ENCODE measurements at places on chromosomes 6 and 20. TPM values are rescaled to one million over a fixed set of nuclear protein-coding genes. Genes with fewer than 3 reads are reported as not detected.

The MUC21 gene
- total RNA-seq, result not detected

The SLC22A7 gene
- not detected for total RNA-seq

The ZNF165 gene
- 0.42 TPM for total RNA-seq

The SLC24A3 gene
- total RNA-seq, result 24.9 TPM

The CENPW gene
- 5.6 TPM for total RNA-seq

The STMND1 gene
- not detected for total RNA-seq

The AAR2 gene
- total RNA-seq, result 19.9 TPM

The TRAPPC3L gene
- total RNA-seq, result 0.36 TPM

The OR2H2 gene
- not detected for total RNA-seq

The HLA-DQA1 gene
- 27.0 TPM for total RNA-seq

The ASIP gene
- not detected for total RNA-seq

The LIN28B gene
- total RNA-seq, result not detected

- DNase-seq, result no peak
- H3K36me3 ChIP-seq, result no peaks in the 10 kb centered on the region
- peak overlapping the region; percentile 43 for H3K4me3 ChIP-seq
- H3K27ac ChIP-seq, result peak overlapping the region; percentile 67
These were observed 6.0 kb downstream of the GJA1 start for GRCh38 chr6:121441477-121441876.

DNA sequence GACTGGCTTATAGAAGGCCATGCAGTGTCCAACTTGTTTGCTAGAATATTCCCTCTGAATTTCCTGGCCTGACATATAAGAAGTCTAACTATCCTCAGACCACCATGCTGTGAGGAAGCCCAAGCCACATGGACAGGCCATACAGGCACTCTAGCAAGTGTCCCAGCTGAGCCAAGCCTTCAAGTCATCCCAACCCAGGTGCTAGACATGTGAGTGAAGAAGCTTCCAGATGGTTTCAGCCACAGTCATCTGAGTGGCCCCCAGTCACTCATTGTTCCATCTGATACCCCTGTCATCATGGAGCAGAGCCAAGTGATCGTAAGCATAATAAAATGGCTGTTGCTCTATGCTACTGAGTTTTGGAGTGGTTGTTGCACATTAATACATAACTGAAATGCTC, 46.0 kb upstream of the INSM1 start:
- DNase-seq, result no peak
- no peak overlapping the region for H3K27ac ChIP-seq
- H3K4me1 ChIP-seq, result no peaks in the 10 kb centered on the region
- no peaks in the 10 kb centered on the region for H3K27me3 ChIP-seq
- no peak overlapping the region for H3K4me3 ChIP-seq
- no peaks in the 10 kb centered on the region for H3K36me3 ChIP-seq

- DNase-seq, result no peak
- H3K27me3 ChIP-seq, result no peaks in the 10 kb centered on the region
- H3K27ac ChIP-seq, result no peak overlapping the region
- H3K4me3 ChIP-seq, result no peak overlapping the region
- H3K4me1 ChIP-seq, result no peaks in the 10 kb centered on the region
These were observed 114.8 kb downstream of the LRFN2 start for GRCh38 chr6:40472353-40472752.

- H3K27ac ChIP-seq, result no peak overlapping the region
- H3K4me1 ChIP-seq, result no peaks in the 10 kb centered on the region
- DNase-seq, result no peak
- no peak overlapping the region for H3K4me3 ChIP-seq
These were observed 82.6 kb downstream of the PROKR2 start for GRCh38 chr20:5234158-5234557.

DNA sequence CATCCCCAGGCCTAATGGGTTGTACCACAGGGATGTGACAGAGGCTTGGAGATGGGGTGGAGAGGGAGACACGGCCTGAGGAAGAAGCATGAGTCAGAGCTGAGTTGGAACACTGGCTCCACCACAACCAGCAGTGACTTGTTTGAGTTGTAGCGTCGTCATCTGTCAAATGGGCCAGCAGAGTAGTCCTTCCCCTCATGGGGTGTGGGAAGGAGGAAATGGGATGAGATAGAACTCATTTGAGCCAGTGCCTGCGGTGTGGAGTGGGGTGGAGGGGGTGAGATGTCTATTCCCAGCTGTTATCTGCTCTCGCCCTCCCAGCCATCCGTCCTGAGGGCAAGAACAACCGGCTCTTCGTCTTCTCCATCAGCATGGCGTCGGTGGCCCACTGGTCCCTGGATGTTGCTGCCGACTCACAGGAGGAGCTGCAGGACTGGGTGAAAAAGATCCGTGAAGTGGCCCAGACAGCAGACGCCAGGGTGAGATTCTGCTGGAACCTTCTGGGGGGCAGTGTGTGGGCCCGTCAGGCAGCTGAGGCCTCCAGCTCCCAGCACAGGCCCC, 32.5 kb downstream of the PLCG1 start:
- peaks cover 3% of the 10 kb centered on the region for H3K4me1 ChIP-seq
- H3K4me3 ChIP-seq, result no peak overlapping the region
- H3K27me3 ChIP-seq, result no peaks in the 10 kb centered on the region
- DNase-seq, result no peak

DNA sequence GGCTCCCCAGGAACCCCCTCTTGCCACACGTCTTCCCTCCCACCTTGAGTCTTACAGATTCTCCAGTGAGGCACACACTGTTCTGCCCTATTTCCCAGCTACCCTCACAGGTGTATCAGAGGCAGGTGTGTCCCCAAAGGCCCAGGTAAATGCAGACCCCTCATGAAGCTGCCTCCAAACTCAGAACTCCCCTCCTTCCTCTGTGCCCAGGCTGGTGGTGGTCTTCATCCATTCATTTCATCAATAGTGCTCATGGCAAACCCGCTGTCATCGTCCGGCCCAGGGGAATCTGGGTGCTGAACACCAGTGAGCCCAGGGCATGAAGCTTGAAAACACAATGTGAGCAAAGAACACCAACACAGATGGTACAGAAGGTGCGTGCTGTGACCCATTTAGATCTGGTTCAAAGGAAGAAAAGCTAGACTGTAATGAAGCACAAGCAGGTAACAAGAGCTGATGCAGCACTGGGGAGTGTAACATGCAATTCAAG, 213.1 kb downstream of the SYNDIG1 start:
- H3K4me3 ChIP-seq, result no peak overlapping the region
- H3K27ac ChIP-seq, result no peak overlapping the region
- H3K36me3 ChIP-seq, result no peaks in the 10 kb centered on the region
- DNase-seq, result peak; percentile 33

DNA sequence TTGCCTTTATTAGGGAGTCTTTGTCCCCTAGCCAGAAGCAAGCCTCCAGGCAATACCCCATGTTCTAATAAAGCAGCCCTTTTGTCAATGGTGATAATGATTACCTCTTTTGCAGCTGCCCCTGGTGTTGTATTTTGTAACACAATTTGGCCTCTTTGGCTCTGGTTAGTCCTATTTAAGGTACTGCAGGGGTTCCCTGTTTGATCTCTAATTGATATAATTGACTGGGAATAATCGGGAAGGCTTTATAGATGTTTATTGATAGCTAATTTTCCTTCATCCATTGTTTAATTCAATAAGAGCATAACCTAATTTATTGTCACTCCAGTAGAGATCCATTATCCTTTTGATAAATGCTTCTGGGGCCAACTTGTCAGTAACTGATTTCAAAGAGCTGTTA, 537.2 kb downstream of the PKHD1 start:
- H3K4me1 ChIP-seq, result no peaks in the 10 kb centered on the region
- H3K36me3 ChIP-seq, result no peaks in the 10 kb centered on the region
- no peak overlapping the region for H3K4me3 ChIP-seq
- no peak overlapping the region for H3K27ac ChIP-seq
- H3K27me3 ChIP-seq, result peaks cover 3% of the 10 kb centered on the region

GRCh38 chr6:119446609-119447008, 97.0 kb upstream of the MAN1A1 start:
- no peak for DNase-seq
- no peaks in the 10 kb centered on the region for H3K36me3 ChIP-seq
- H3K4me1 ChIP-seq, result peaks cover 3% of the 10 kb centered on the region

GRCh38 chr6:163419413-163420288, 5.1 kb downstream of the QKI start:
- no peaks in the 10 kb centered on the region for H3K27me3 ChIP-seq
- H3K36me3 ChIP-seq, result no peaks in the 10 kb centered on the region
- peak overlapping the region; percentile 20 for H3K4me3 ChIP-seq
- no peak overlapping the region for H3K27ac ChIP-seq
- H3K4me1 ChIP-seq, result peaks cover 9% of the 10 kb centered on the region
- no peak for DNase-seq

- H3K4me3 ChIP-seq, result no peak overlapping the region
- H3K4me1 ChIP-seq, result no peaks in the 10 kb centered on the region
- no peak overlapping the region for H3K27ac ChIP-seq
- DNase-seq, result peak; percentile 81
- no peaks in the 10 kb centered on the region for H3K27me3 ChIP-seq
These were observed 23.0 kb upstream of the GTSF1L start for GRCh38 chr20:43749734-43750294.

DNA sequence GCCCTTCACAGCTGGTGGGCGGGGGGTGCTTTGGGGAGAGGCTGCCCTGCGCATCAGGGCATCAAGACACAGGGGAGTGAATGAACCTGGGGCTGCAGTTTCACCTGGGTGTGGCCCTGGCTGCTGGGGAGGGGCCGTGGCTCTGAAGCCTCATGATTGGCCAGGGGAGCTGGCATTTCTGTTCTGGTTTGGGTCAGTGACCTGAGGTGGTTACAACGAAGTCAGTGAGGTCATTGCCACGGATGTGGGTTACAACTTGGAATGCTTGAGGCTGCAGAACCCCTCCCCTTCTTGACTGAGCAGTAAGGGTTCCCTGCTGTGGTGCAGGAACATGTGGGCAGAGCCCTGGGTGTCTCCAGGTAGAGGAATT, 3.0 kb downstream of the TCEA2 start:
- no peaks in the 10 kb centered on the region for H3K4me1 ChIP-seq
- H3K36me3 ChIP-seq, result no peaks in the 10 kb centered on the region

DNA sequence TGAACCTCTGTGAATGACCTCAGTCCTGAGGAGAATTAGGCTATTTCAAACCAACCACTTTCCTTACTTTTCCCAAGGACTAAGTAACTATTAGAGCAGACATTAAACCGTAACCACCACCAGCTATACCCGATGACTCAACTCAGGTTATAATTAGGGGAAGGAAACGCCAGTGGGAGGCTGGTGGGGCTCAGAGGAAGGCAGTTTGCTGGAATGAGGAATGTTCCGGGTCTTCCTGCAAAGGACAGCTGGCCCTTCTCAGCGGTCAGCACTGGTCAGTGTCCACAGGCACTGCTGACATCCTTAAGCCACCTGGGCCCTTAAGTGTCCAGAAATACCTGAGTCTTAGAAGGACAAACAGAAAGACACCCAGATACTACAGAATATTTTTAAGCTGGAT, 515.2 kb downstream of the MAFB start:
- H3K4me3 ChIP-seq, result no peak overlapping the region
- H3K4me1 ChIP-seq, result no peaks in the 10 kb centered on the region
- H3K27ac ChIP-seq, result no peak overlapping the region
- no peaks in the 10 kb centered on the region for H3K27me3 ChIP-seq

- no peak for DNase-seq
- H3K4me1 ChIP-seq, result no peaks in the 10 kb centered on the region
- peaks cover 14% of the 10 kb centered on the region for H3K36me3 ChIP-seq
- H3K4me3 ChIP-seq, result no peak overlapping the region
These were observed 183.2 kb downstream of the HIVEP2 start for GRCh38 chr6:142761756-142762155.

DNA sequence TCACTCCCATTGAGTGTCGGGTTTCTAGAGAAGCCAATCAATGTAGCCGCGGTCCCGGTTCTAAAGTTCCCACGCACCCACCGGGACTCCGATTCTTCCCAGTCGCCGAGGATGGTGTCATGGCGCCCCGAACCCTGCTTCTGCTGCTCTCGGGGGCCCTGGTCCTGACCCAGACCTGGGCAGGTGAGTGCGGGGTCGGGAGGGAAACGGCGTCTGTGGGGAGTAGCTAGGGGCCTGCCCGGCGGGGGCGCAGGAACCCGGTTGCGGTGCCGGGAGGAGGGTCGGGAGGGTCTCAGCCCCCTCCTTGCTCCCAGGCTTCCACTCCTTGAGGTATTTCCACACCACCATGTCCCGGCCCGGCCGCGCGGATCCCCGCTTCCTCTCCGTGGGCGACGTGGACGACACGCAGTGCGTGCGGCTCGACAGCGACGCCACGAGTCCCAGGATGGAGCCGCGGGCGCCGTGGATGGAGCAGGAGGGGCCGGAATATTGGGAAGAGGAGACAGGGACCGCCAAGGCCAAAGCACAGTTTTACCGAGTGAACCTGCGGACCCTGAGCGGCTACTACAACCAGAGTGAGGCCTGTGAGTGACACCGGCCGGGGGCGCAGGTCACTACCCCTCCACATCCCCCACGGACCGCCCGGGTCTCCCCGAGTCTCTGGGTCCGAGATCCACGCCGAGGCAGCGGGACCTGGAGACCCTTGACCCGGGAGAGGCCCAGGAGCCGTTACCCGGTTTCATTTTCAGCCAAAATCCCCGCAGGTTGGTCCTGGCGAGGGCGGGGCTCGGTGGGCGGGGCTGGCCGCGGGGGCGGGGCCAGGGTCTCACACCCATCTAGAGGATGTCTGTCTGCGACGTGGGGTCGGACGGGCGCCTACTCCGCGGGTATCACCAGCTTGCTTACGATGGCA, 35.2 kb upstream of the HLA-G start:
- peak overlapping the region; percentile 33 for H3K4me3 ChIP-seq
- H3K36me3 ChIP-seq, result no peaks in the 10 kb centered on the region
- DNase-seq, result peak; percentile 85
- H3K4me1 ChIP-seq, result no peaks in the 10 kb centered on the region

DNA sequence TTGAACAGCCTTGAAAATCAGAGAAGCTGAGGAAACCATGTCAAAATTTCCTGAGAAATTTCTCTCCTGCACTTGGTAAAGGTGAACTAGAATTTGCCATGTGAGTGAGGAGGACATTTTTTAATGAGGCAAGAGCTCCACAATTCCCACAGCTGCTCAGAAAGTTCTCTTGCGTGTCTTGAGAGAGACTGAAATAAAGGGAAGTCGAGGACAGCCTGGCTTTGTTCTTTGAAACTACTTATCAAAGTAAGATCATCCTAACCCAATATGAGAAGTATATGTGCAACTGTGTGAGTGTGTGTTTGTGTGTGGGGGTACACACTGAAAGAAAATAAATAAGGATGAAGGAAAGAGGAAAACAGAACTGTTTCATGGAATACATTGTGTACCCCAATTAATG, 163.4 kb downstream of the SLC24A3 start:
- no peaks in the 10 kb centered on the region for H3K27me3 ChIP-seq
- no peaks in the 10 kb centered on the region for H3K4me1 ChIP-seq
- no peak for DNase-seq

DNA sequence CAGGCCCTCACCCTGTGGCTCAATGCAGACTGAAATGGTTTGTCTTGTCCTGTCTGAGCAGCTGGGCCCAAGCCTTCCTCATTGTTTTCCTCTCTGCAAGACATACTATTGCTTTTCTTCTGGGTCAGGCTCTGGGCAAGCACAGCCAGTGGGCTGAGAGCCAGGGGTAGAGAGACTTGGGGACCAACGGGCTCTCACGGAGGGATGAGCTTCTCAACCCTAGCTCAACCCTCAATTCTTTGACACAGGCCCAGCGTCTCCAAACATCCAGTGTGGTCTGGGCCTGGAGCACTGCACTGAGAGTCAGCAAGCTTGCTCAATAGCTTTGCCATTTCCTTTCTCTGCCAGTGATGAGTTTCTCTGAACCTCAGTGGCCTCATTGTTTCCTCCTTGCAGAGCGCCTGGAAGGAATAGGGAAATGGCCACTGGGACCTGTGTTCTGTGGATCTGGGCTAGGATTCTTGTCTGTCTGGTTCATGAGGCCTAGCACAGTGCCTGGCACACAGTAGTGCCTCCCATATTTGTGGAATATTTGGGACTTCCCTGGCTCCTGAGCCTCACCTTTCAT, 9.3 kb downstream of the ANGPT4 start:
- no peaks in the 10 kb centered on the region for H3K36me3 ChIP-seq
- H3K4me1 ChIP-seq, result no peaks in the 10 kb centered on the region
- H3K27ac ChIP-seq, result no peak overlapping the region
- DNase-seq, result no peak
- no peaks in the 10 kb centered on the region for H3K27me3 ChIP-seq
